Stimulated activated CD4-positive, alpha-beta T cell treated with anti-CD3 and anti-CD28 coated beads, Interleukin-15, amount 100 ng/mL, for 1 hour (primary cell): ENCODE measurements at places on chromosomes 6 and 20.

GRCh38 chr6:158892266-158892665 lies 73.1 kb upstream of the EZR start:
- no peak for DNase-seq

- DNase-seq: no peak
Observed at GRCh38 chr6:68876792-68877493, 241.9 kb downstream of the ADGRB3 start.

GRCh38 chr6:15293674-15294073 lies 47.8 kb downstream of the JARID2 start:
- no peak for DNase-seq

DNA sequence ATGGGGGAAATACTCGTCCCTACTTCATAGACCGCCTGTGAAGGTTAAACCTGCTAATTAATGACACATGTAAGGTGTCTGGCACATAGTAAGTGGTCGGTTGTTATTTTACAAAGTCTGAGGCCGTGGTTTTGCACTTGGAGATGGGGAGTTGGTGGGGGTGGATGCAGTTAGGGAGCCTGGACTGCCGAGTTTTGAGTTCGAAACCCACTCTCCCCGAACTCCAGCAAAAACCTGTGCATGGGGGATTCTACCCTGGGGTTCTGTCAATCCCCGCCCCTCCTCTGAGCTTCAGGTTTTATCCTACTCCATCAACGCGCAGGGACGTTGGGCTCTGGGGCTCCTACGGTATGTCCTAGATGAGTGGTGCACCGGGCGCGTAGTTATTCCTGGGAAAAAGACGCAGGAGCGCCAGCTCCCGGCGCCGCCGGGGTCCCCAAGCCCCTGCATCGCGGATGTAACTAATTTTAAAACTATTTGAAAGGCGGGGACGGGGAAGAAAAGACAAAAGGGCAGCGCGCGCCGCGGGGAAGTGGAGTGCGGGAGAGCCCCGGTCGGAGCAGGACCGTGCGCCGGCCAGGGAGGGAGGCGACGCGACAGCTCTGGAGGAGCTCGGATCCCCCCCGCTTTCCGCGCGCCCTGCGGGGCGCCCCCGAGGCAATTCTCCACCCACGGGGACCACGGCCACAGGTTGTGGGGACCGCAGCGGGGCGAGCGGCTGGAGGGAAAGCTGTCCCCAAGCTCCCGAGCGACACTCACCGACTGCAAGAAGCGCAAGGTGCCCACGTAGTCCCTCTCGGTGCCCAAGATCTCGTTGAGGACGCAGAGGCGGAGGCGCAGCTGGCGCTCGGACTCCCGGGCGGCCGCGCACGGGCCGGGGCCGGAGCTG lies 672 bp downstream of the PREX1 start:
- DNase-seq: peak; percentile 22

GRCh38 chr6:135346747-135347146 lies 150.8 kb downstream of the AHI1 start:
- no peak for DNase-seq

GRCh38 chr6:55019591-55019990 lies 154.7 kb upstream of the HCRTR2 start:
- no peak for DNase-seq

- DNase-seq: no peak
Observed at GRCh38 chr20:42100137-42100704, 482.0 kb upstream of the CHD6 start.

DNA sequence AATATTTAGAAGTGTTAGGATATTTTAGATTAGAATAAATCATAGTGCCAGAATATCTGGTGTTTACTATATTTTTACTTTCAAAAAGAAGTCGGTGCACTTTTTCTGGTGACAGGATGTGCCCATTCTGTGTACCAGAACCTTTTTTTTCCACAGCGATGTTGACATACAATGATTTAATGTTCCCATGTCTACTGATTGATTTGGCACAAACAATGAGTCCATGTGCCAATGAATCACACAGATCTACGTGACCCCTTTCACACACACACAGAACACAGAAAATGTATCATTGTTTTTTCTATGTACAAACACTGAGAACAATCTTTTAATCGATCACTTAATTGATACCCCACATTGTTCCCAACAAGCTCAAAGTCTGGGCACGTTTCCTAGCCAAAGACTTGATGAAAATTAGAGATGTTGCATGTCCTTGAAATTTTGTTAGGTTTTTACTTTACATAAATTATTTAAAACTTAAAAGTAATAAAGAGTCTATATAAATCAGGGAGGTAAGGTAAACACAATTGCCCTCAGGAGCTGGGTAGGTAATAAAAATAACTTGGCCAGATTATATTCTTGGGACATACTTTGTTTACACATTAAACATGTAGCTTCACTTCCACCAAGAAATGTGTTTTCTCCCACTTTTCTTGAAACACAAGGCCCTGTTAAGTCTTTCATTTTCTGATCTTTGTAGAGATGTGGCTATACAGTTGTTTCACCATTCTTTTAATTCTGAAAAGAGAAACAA lies 36.4 kb upstream of the SOX4 start:
- no peak for DNase-seq

- no peak for DNase-seq
Observed at GRCh38 chr6:52416629-52417151, 3.5 kb upstream of the EFHC1 start.

GRCh38 chr6:104685871-104686549 lies 173.7 kb downstream of the HACE1 start:
- DNase-seq: no peak

DNA sequence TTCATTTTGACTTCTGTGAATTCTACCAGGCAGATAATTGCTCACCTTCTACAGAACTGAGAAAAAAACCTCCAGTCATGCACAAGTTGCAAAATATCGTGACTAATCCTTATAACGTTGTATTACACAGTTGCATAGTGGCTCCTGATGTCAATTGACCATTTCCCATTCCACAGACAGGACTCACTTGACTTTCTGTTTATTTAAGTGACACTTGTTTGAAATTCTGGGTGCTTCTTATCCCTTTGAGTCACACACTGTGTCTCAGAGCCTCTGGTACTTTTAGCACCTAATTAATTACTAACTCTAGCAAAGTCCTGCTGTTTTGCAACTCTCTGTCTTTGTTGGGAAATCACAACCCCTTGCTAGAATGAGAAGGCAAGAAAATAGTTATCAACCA lies 16.2 kb upstream of the RSPO3 start:
- DNase-seq: no peak

DNA sequence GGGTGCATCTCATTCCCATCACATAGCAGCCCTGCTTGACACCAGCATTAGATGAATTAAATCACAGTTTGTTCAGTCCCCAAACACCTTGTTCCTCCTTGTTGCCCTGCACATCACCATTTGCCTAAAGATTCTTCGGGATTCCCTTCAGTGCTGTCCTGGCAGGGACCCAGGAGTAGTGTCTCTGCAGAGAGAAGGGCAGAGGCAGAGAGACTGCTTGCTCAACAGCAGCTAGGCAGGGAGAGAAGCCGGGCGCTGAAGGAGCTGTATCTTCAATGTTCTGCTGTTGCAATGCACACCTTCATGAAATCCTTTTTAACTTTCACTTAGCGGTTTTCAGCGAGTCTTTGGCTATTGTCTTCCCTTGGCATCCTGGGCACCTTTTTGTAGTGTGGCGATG lies 362.9 kb downstream of the FARS2 start:
- no peak for DNase-seq

DNA sequence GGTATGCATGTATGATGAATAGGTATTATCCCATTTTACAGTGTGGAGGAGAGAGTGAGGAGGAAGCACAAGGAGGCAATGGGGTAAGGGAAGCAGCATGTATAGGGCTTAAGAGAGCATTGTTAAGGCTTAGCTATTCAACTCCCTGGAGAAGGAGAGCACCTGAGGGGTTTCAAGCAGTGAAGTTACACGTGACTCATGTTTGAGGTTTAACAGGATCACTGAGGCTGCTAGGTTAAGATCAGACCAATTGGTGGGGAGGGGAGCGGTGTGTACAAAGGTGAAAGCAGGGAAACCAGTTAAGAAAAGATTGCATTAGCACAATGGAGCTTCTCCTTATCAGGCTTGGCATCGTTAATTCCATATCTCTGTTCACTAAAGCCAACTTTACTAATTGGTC lies 64.4 kb upstream of the NHSL1 start:
- no peak for DNase-seq

DNA sequence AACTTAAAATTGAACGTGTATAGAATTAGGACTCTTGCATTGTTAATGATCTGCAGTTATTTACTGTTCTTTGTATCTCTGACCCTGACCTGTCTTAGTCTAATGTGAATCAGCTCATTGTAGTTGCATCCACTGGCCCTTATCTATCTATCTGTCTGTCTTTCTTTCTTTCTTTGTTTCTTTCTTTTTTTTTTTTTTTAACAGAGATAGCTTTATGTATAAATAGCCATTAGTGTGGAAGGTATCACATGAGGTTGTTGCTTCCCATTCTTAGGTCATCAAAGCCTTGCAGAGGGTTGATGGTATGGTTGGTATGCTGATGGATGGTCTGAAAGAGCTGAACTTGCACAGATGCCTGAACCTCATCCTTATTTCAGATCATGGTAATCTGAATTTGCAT lies 59.9 kb downstream of the ENPP1 start:
- DNase-seq: no peak

DNA sequence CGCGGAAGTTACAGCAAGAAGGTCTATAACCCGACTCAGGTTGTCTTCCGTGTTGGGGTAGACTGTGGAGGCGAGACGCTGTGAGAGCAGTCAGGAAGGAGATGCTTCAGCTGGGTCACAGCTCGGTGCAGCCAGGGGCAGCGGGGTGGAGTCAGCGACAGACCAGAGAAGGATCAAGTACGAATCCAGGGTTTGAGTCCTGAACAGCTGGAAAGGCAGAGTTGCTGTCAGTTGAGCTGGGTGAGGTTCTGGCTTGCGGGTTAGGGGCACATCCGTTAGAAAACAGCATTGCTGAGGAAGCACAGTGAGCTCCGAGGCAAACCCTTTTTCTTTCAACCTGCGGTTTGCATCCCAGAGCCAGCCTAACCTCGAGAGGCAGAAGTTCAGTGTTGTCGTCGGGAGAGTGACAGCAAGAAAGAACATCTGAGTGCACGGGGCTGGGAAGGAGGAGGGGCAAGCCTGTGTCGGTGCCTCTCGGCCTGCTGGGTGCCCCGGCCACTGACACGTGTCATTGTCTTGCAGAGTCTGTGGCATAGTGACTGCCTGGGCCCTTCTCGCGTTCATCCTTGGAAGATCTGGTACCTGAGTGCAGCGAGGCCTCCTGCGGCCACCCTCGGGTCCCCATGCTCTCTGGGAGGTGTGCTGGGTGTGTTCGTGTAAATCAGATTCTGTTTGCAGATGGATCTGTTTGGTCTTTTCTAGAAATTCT lies 20.0 kb downstream of the PNLDC1 start:
- no peak for DNase-seq

DNA sequence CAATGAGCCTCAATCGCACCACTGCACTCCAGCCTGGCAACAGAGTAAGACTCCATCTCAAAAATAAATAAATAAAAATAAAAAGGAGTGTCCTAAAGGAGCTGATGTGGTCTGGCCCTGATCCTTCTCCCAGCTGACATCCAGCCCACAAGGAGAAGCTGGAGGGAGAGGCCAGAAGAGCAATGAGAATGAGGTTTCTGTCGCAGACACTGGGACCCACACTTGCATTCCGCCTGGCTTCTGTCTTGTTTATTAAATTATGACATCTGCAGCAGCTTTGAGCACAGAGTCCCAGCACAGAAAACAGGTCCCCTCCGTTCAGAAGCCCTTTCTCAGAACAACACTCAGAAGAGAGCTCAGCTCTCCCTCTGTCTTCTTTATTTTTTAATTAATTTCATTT lies 10.3 kb upstream of the E2F1 start:
- DNase-seq: no peak
